ENCODE measurements at places on chromosomes 12 and 14.

DNA sequence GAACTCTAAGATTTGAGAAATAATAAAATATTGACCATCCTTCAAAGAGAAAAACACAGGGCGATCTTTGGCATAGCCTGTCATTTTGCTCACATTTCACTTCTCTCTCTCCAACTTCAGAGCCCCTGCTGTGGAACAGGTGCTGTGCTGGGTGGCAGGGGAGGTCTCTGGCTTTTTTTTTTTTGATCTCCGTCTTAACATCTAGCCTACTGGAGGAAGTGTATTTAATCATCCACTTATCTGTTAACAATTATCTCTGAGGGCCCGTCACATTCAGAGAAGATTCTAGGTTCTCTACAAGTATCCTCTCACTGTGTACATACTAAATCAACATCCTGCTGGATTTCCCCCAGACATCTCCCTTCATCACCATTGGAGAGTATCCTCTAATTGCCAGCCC lies 34.1 kb downstream of the CHST11 start:
- DNase-seq, result no peak

- no peak for DNase-seq
These were observed 9.2 kb downstream of the EGLN3 start for GRCh38 chr14:33941718-33942117.

DNA sequence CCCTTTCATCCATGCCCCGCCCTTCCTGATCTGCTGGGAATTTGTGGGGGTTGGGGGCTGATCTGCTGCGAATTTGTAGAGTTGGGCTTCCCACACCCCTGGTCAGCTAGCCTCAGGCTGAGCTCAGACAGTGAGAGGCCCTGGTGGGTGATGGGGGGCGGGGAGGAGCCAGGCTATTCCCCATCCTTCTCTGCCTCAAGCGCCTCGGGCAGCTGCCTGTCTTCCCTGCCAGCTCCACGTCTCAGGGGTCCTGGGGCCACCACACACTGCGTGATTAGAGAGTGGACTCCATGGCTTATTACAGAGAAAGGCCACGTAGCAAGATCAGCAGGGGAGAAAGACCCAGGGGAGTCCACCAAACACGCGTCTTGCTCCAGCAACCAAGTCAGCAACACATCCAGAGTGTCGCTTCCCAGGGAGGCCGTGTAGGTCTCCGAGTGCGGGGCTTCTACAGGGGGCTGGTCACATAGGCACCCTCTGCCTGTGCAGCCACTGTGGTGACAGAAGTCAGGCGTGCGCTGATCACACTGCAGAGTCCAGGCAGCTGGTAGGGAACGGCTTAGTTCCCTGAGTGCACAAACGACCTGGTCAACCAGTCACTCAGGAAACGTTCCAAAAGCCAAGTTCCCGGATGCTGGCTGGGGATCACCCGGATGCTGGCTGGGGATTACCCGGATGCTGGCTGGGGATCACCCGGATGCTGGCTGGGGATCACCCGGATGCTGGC lies 254.4 kb upstream of the SFSWAP start:
- DNase-seq, result no peak

DNA sequence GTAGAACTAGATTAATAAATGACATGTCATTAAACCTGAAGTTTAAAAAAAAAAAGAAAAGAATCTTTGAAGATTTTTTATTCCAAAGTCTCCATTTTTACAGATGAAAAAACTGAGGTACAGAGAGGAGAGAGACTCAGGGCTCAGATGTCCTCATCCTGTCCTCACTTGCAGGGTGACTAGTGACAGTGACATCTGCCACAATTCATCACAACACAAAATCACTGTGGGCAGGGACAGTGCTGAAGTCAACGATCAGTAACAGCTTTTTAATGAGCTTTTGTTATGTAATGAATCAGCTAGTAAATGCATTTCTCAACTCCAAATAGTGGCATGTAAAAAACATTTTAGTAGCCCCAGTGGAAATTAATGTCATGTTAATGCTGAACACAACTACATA lies 138.5 kb downstream of the NTF3 start:
- DNase-seq, result no peak
